ENCODE measurements at places on chromosomes 7 and 10. TPM values are rescaled to one million over a fixed set of nuclear protein-coding genes. Genes with fewer than 3 reads are reported as not detected.

The AOAH gene
- polyA plus RNA-seq: 6.0 TPM

The PNLIPRP3 gene
- not detected for polyA plus RNA-seq

The AKR1D1 gene
- not detected for polyA plus RNA-seq

The XRCC2 gene
- 8.2 TPM for polyA plus RNA-seq

The SLC26A3 gene
- not detected for polyA plus RNA-seq

The PON1 gene
- 1.3 TPM for polyA plus RNA-seq

The CLDN4 gene
- 87.3 TPM for polyA plus RNA-seq

The TRIP6 gene
- 96.6 TPM for polyA plus RNA-seq

The RPS24 gene
- polyA plus RNA-seq: 3,753 TPM

The EBLN1 gene
- not detected for polyA plus RNA-seq

The MEOX2 gene
- 200 TPM for polyA plus RNA-seq

The SPOCK2 gene
- polyA plus RNA-seq: 9.8 TPM

The PDZD7 gene
- 0.80 TPM for polyA plus RNA-seq

The AGAP3 gene
- 99.1 TPM for polyA plus RNA-seq

The TSPAN15 gene
- 43.9 TPM for polyA plus RNA-seq

The CCDC146 gene
- polyA plus RNA-seq: 19.4 TPM

The SCIN gene
- 9.4 TPM for polyA plus RNA-seq

The CYP2C18 gene
- polyA plus RNA-seq: 0.69 TPM

The LIPN gene
- not detected for polyA plus RNA-seq

The SPAM1 gene
- polyA plus RNA-seq: not detected

The ADRB1 gene
- 2.6 TPM for polyA plus RNA-seq

The CYP2E1 gene
- polyA plus RNA-seq: 3.2 TPM

The THSD7A gene
- 17.1 TPM for polyA plus RNA-seq

The ORC5 gene
- polyA plus RNA-seq: 25.1 TPM

The CYP2C19 gene
- 0.17 TPM for polyA plus RNA-seq

The FAM107B gene
- 85.1 TPM for polyA plus RNA-seq

The EMX2 gene
- polyA plus RNA-seq: 0.31 TPM

The LIPF gene
- not detected for polyA plus RNA-seq

The GNAT3 gene
- not detected for polyA plus RNA-seq

The SPDYE5 gene
- 5.2 TPM for polyA plus RNA-seq

The DOCK4 gene
- 54.4 TPM for polyA plus RNA-seq

The RBM48 gene
- polyA plus RNA-seq: 19.3 TPM

The FAM221A gene
- 15.4 TPM for polyA plus RNA-seq

The ACSL5 gene
- polyA plus RNA-seq: 16.5 TPM

The ADARB2 gene
- 0.75 TPM for polyA plus RNA-seq

The PDE6C gene
- 1.9 TPM for polyA plus RNA-seq

The LEP gene
- polyA plus RNA-seq: 0.10 TPM

The GBX1 gene
- polyA plus RNA-seq: 0.24 TPM

The FOXL3 gene
- polyA plus RNA-seq: not detected

The LRRC18 gene
- 2.1 TPM for polyA plus RNA-seq

The CC2D2B gene
- polyA plus RNA-seq: 1.9 TPM

The NUTM2B gene
- 3.8 TPM for polyA plus RNA-seq

The HOXA6 gene
- polyA plus RNA-seq: 13.6 TPM

The HDAC9 gene
- 12.4 TPM for polyA plus RNA-seq

The AKR1C1 gene
- 9.1 TPM for polyA plus RNA-seq

The ZNF487 gene
- 11.3 TPM for polyA plus RNA-seq

The CALML5 gene
- not detected for polyA plus RNA-seq

The GPR15LG gene
- not detected for polyA plus RNA-seq

The SHLD2 gene
- 31.2 TPM for polyA plus RNA-seq

The KCNH2 gene
- polyA plus RNA-seq: 4.2 TPM

The CNNM2 gene
- 8.6 TPM for polyA plus RNA-seq

The ABCC2 gene
- polyA plus RNA-seq: 0.96 TPM

The GRM3 gene
- polyA plus RNA-seq: 0.18 TPM

Measured in left lung (tissue), 14 donors.